Dermis blood vessel endothelial cell (primary cell): ENCODE measurements at places on chromosomes 13 and 19. TPM values are rescaled to one million over a fixed set of nuclear protein-coding genes. Genes with fewer than 3 reads are reported as not detected.

DNA sequence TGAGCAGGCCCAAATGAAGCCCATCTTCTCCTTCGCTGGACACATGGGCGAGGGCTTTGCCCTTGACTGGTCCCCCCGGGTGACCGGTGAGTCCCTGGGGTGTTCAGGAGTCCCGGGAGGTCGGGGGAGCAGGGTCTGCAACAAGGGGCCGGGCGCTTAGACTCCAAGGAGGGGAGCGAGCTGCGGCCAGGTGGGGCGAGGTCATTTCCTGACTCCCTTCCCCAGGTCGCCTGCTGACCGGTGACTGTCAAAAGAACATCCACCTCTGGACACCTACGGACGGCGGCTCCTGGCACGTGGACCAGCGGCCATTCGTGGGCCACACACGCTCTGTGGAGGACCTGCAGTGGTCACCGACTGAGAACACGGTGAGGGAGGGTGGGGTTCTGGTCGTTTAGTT, 4.7 kb downstream of the GRWD1 start:
- DNase-seq = no peak

Gene USHBP1
- 48.6 and 75.9 TPM in 2 replicates for total RNA-seq

GRCh38 chr19:10816691-10817090, 19.3 kb downstream of the TMED1 start:
- DNase-seq = no peak

Gene ZNF653
- 5.1 and 12.4 TPM in 2 replicates for total RNA-seq

DNA sequence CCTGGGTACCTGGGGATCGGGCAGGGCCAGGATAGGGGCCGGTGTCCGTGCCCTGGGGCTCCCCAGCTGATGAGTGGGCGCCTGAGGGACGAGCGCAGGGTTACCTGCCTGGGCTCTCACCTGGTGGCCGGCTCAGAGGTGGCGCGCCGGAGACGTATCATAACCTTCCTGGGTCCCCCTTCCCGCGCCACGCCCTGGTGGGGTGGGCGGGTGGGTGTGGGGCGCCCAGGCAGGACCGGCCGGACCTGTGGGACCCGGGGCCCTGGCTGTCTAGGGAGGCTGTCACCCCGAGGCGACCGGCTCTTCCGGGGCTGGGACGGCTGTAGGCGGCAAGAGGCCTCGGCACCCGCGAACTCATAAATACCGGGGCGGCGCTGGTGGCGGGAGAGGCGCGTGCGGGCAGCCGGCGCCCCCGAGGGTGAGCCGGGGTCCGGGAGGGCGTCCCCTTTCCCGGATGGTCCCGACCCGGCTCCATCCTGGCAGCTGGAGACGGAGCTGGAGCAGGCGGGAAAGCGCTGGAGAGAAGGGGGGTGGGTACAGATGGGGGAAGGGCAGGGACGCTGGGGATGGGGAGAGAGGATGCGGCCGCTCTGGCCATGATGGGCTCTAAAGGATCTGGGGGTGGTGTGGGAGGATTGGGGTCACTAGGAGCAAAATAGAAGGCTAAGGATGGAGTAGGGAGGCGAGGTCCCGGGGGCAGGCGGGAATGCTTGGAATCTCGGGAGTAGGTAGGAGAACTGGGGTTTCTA, at the start of gene ACP7:
ACP7 (plus strand) TSS at position 386 of the 749 bp plus-strand sequence. CDS start 902 bp downstream, outside the sequence.
- DNase-seq = no peak

Gene ZNF471
- total RNA-seq = 2.4 and 3.2 TPM in 2 replicates
